ENCODE measurements at places on chromosomes 4 and X. TPM values are rescaled to one million over a fixed set of nuclear protein-coding genes. Genes with fewer than 3 reads are reported as not detected.

GRCh38 chr4:96312046-96312685 is 472.3 kb downstream of the PDHA2 start:
- no peak for DNase-seq

CT45A10 gene
- not detected for total RNA-seq

DNA sequence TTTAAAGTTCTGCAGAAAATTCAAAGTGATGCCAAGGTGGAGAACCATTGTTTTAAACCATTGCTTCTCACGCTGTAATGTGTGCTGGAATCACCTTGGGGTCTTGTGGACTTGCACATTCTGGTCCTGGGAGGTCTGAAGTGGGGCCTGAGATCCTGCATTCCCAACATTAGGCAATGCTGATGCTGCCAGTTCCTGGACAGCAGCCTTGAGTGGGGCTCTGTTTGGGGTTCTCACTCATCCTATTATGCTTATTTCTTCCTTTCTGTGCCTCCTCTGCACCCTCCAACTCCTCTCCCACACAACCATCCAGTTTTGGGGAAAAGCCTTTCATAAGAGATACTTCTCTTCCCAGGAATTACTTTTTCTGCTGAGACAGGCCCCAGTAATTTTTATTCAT is 44.2 kb upstream of the RASSF6 start:
- no peak for DNase-seq

KIT gene
- 19.5 TPM for total RNA-seq

- no peak for DNase-seq
These were observed 30.5 kb upstream of the NSG1 start for GRCh38 chr4:4356106-4357041.
